ENCODE measurements at places on chromosomes 5 and 9.

- no peak for DNase-seq
Measured at GRCh38 chr5:139708434-139708861, 60.3 kb downstream of the CXXC5 start.

DNA sequence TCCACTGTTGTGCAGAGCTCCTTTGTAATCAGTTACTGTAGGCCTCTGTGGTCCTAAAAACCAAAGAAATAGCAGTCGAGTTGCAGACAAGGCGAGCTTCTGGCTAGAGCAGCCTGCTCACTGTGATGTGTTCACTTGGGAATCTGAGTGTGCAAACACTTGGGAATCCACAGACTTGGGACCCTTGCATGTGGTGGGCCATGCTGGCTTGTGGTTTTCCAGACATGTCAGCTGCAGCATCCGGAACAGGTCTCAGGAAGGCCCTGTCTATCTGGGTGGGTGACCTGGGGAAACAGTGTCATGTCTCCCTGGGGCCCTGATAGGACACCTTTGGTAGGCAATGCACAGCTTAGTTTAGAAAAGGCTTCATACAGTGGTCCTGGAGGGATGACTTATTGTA, 66.4 kb downstream of the WWC1 start:
- DNase-seq = no peak

- DNase-seq = no peak
Measured at GRCh38 chr5:120219988-120220387, 244.1 kb upstream of the PRR16 start.

DNA sequence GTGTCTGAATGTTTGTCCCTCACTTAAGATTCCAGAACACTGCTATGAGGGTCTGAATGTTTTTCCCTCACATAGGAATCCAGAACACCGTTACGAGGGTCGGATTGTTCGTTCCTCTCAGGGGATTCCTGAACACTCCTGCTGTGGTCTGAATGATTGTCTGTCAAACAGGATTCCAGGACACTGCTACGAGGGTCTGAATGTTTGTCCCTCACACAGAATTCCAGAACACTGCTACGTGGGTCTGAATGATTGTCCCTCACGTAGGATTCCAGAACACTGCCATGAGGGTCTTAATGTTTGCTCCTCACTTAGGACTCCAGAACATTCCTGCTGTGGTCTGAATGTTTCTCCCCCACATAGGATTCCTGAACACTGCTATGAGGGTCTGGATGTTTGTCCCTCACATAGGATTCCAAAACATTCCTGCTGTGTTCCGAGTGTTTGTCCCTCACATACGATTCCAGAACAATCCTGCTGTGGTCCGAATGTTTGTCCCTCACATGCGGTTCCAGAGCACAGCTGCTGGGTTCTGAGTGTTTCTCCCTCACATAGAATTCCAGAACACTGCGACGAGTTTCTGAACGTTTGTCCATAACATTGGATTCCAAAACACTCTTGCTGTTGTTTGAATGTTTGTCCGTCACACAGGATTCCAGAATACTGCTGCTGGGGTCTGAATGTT, 199.5 kb downstream of the FOXD4L6 start:
- DNase-seq = no peak

DNA sequence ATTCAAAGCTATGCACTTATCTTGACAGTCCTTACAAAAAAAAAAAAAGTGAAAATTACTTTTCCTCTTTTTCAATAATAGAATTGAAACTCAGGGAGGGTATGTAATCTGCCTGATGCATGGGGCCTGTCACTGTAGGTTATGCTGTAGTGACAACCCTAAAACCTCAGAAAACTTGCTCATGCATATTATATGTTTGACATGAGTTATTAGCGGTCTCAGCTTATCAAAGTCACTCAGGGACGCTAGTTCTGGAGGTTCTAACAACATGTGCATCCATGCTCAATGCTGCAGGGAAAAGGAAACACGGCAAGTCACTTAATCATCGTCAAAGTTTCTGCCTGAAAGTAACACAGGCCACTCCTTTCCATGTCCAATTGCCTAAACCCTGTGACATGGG, 78.4 kb upstream of the TMEM252 start:
- DNase-seq = no peak

DNA sequence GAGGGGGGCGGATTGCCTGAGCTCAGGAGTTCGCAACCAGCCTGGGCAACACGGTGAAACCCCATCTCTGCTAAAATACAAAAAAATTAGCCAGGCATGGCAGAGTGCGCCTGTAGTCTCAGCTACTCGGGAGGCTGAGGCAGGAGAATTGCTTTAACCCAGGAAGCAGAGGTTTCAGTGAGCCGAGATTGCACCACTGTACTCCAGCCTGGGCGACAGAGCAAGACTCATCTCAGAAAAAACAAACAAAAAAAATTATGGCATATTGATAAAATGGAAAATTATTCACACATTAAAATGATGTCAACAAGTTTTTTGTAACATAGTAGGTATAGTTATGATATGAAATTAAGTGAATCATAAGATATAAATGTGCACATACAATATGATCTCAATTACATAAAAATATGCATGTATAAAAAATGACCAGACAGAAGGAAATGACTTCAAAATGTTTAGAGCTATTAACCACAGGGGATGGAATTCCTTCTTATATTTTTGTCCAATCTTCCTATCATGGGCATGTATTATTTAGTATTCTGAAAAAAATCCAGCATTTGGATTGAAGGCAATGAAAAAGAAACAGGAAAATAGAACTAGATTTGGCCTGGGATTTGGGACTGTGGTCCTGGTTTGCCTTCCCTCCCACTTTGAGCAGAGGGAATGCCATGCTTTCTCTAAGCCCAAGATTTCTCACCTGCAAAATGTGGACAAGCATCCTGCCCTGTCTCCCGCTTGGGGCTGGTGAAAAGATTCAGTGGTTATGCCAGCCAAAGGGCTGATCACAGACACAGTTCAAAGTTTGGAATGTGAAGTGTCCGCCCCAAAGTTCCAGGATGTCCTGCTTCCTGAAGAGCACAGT, 19.5 kb downstream of the SPAAR start:
- DNase-seq = no peak

DNA sequence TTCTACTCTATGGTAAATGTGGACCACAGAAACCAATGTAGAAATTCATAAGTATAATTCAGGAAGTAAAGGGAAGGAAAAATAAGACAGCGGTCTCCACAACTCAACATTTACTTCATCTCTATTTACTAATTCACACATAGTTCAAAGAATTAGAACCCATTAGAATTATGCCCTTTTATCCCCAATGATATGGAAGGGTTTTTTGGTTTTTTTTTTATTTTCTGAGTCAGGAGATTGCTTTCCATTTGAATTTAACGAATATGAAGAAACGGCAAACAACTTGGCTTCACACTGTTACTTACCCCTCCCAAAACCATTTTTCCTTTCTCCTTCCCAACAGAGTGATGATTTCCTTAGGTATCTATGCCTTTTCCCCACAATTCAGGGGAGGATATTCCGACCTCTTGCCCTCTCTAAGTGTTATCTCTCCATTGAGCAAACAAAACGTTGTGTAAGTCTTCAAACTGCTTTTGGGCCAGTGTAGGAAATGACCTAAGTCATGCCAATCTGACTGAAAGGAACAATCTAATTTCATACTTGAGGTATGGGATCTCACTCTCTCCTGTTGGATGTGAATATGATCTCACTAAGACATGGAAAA, 72.0 kb downstream of the CETN3 start:
- DNase-seq = no peak

DNA sequence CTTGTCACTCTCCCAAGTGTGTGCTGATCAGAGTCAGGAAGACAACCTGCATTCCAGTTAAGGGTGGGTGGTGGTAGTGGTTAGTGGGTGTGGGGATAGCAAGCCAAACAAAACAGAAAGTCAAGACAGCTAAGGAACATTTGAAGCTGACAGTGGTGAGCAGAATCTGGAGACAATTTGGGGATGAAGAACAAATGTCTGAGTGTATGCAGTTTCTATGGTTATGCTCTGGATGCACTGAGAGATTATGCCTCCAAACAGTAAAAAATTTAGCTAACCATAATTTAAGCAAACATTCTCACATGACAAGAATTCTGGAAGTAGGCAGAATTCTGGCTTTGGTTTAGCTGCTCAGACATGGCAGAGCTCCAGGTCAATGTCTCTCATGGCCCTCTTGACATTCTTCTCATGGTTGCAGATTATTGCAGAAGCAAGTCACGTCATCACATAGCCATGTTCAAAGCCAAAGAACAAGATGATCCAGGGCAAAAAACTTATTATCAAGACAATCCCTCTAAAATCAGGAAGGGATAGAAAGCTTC, 148.7 kb downstream of the LURAP1L start:
- no peak for DNase-seq

DNA sequence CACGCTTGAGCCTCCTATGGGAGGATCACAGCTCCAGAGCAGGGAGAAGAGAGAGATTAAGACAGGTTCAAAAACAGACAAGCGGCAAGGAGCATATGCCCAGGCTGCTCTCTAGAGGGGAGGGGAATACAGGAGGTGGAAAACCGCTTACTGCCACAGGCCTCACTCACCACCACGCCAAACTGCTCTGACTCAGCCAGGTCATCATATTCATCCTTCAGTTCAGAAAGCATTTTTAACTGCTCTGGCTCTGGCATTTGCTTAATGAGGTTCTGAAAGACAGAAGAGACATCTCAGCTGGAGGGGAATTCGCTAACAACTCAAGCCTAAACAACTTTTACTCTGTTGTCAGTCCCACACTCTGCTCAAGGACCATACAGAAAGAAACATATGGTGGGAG, 40.1 kb downstream of the PCDHGC5 start:
- DNase-seq = no peak

DNA sequence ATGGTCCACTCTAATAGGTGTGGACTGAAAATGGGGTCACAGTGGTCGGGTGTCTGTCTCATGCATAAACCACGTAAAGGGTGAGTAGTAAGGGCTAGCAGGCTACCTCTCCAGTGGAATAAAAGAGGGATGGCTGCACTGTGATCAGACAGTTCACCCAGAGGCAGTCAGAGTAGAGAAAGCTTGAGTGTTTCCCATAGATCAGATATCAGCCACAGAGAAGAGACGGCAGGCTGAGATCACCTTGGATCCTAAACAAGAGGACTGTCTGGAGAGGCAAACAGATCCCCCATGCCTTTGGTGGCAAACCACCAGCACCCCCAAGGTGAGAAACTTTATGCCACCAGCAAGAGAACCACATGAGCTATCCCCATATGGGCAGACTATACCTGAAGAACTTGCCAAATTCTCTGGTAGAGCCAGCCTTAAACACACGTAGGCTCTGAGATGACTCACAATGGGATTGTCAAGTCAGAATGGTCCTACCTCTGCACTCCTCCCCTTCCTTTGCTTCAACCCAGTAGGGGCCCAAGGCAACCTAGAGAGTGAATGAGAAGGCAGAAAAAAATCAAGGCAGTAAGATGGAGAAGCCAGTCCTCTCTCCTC, 205.2 kb upstream of the MAP3K1 start:
- DNase-seq = no peak

DNA sequence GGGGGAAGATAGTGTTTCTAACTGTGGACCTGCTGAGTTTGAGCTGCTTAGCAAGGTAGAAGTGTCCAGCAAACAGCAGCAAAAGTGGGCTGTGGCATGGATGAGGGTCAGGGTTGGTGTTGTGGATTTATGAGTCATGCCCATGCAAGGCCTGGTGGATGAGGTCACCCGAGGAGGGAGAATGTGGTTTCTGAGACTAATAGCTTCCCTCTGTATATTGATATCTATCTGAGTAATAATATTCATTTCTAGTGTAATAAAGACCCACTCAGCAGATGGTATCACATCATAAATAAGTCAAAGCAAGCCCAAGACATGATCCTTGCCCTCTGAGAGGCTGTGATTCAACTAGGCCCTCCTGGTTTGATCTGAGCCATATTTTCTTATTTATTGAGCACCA, 597.8 kb upstream of the CLINT1 start:
- DNase-seq = no peak

GRCh38 chr9:128045831-128046230, 21.3 kb downstream of the NAIF1 start:
- no peak for DNase-seq

DNA sequence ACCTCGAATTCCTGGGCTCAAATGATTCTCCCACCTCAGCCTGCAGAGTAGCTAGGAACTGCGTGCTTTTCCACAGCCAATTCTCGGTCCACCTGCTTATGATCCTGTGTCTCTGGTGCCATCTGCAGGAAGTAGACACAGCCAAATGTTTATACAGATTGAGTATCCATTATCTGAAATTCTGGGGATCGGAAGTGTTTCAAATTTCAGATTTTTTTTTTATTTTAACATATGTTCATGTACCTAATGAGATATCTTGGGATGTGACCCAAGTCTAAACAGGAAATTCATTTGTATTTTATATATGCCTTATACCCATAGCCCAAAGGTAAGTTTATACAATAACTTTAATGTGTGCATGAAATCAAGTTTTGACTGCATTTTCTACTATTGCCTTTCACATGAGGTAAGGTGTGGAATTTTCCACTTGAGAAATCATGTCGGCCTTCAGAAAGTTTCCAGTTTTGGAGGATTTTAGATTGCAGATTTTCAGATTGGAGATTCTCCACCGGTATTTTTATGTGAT, 89.5 kb downstream of the ESM1 start:
- peak; percentile 42 for DNase-seq

GRCh38 chr5:14457476-14457875, 124.1 kb upstream of the OTULINL start:
- no peak for DNase-seq

GRCh38 chr5:160479926-160480325, 58.3 kb downstream of the PTTG1 start:
- DNase-seq = no peak

DNA sequence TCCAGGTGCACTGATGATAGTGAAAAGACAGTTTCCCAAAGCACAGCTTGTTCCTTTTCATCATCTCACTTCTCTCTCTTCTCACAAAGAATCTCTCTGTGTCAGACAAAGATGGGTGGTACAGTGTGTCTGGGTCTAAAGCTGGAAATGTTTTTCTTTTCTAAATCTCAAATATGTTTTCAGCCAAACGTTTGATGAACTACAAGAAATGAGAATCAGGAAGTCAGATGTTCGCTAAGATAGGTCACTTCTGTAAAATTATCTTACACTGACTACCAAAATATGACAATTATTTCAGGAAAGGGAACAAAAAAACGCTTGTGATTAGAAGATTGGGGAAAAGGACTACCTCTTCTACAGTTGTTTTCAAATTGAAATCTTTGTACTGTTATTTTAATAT, 708.8 kb downstream of the PTPRD start:
- no peak for DNase-seq

- no peak for DNase-seq
Measured at GRCh38 chr9:91839926-91840465, 110.0 kb downstream of the ROR2 start.
